ENCODE measurements at places on chromosomes 16 and 17.

DNA sequence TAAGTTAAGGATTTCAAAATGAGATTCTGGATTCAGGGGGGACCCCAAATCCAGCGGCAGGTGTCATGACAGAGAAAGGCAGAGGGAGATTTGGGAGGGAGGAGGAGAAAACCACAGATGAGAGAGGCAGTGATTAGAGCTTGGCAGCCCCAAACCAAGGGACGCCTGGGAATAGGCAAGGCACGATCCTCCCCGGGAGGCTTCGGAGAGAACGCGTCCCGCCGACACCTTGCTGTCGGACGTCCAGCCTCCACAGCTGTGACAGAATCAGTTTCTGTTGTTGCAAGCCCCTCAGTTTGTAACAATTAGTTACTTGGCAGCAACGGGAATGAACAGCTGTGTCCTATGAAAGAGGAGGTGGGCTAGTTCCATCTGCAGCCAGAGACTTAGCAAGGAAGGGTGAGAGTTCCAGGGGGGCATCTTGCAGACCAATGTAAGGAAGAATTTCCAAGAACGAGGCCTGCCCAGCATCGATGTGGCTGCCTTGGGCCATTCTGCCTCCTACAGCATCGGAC lies 110.7 kb upstream of the SDK2 start:
- DNase-seq = no peak

GRCh38 chr16:48317614-48318315 lies 67.4 kb downstream of the SIAH1 start:
- DNase-seq = peak; percentile 17

- DNase-seq = peak; percentile 80
Measured at GRCh38 chr17:8857919-8858318, 9.6 kb downstream of the PIK3R6 start.

DNA sequence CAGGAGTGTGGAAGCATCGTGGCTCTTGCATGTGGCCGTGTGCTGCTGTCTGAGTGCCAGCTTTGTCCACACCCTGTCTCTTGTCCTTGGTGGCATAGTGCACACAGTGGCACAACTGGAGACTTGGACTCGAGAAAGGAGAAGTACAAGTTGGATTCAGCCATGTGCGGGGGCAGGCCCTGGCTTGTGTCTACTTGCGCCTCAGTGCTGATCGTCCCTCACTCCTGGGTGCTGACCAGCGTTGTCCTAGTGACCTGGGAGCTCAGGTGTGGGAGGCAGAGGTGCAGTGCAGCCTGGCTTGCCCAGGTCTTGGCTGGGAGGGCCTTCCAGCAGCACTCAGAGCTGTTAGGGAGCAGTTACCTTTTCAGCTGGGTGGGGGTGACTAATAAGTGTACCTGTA lies 20.6 kb downstream of the MPRIP start:
- DNase-seq = no peak

DNA sequence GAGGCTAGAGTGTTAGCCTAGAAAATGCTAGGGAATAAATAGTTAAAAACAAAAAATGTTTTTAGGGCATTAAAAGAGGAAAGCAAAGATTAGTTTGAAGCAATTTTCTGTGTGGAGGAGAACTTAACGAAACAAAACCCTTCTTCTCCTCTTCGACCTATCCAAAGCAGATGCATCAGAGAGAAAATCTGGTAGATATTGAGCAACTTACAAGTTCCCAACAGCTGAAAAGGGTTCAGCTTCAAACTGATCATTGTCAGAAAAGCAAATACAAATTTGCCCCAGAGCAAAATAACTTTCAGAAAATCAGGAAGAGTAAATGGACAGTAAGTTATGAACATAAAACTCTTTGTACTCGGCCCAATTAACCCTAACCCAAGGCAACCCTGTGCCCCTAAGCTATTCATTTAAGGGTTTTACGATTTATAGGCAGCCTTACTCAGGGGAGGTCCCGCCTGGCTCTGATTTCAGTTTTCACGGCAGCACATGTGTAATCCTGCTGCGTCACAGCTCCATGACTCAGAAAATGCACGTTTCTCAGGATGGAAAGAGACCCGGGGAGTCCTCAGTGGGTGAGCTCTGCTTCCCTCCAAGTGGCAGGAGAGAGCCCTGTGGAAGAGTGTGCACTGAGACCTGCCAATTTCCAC lies 405.7 kb upstream of the SALL1 start:
- DNase-seq = no peak

DNA sequence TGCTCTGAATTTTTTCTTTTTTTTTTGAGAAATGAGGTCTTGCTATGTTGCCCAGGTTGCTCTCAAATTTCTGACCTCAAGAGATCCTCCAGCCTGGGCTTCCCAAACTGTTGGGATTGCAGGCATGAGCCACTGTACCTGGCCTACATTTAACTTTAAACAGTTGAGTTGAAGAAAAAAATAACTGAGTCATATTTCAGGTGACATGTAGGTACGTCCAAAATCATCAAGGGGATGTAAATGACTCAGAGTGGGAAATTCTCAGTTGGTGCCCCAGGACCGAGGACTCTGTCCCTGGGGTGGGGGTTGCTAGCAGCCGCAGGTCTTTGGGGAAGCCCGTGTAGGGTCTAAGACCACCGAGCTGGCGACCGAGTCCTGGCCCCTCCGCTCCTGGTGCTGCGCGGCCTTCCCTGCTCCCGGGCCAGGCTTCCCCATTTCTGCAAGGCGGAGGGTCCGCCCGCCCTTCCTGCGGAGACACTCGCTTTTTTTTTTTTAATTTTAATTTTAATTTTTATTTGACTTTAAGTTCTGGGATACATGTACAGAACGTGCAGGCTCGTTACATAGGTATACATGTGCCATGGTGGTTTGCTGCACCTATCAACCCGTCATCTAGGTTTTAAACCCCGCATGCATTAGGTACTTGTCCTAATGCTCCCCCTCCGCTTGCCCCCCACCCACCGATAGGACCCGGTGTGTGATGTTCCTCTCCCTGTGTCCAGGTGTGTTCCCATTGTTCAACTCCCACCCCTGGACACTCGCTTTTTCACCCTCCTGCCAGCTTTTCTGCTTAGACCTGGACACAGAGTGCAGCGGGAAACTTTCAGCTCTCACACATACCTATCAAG lies 12.7 kb upstream of the N4BP1 start:
- DNase-seq = no peak

DNA sequence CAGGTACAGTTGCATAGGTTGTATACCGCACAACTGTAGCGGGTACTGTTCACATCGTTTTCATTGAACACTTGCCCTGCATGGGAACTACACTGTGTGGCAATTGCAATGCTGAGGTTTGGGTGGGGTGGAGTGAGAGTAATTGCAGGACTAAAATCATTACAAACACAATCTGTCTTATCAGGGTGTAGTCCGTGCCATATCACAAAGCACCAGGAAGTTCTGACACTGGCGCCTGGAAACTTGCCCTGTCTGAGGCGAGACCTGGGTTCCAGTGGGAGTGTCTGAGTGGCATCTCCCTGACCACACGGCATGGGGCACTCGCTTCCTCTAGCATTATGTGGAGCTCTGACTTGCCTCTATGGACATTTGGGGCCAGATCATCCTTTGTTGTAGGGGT lies 153.4 kb downstream of the RGS9 start:
- no peak for DNase-seq
